Chondrocyte (in vitro differentiated cells): ENCODE measurements at places on chromosomes 7 and 10. TPM values are rescaled to one million over a fixed set of nuclear protein-coding genes. Genes with fewer than 3 reads are reported as not detected.

DNA sequence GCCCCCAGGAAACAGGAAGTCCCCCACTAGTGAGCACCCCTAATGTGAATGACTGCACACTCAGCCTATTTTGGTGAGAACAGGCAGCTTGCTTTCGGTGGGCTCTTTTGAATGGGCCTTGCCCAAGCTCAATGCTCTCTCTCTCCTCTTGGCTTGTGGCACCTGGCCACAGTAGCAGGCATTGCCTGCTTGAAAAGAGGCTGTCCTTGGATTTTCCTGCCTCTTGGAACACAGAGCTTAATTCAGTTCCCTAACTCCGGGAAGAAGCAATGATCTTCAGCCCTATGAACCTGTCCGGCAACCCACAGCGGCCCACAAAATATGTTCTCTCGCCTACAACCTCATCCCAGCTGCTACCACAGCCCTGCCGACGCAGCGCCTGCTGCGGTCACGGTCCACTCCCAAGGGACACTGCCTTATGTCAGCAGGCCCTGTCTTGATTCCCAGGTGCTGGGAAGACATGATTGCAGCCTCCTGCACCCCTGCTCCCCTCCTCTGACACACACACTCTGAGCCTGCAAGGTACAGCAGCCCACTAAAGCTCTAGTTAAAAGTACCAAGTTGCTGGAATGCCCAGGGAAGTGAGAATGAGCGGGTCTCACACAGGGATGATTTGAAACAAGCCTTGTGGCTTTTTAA lies 715.5 kb upstream of the GALNT17 start:
- H3K36me3 ChIP-seq = peaks cover 4% of the 10 kb centered on the region
- no peaks in the 10 kb centered on the region for H3K4me1 ChIP-seq
- no peak overlapping the region for H3K27ac ChIP-seq
- H3K4me3 ChIP-seq = no peak overlapping the region
- no peaks in the 10 kb centered on the region for H3K27me3 ChIP-seq

GRCh38 chr7:47550788-47551470 lies 31.0 kb downstream of the TNS3 start:
- peak overlapping the region; percentile 75 for H3K27ac ChIP-seq
- peaks cover 35% of the 10 kb centered on the region for H3K36me3 ChIP-seq
- H3K4me1 ChIP-seq = peaks cover 84% of the 10 kb centered on the region
- H3K27me3 ChIP-seq = no peaks in the 10 kb centered on the region

Gene GRM3
- not detected in 3 replicates for total RNA-seq

DNA sequence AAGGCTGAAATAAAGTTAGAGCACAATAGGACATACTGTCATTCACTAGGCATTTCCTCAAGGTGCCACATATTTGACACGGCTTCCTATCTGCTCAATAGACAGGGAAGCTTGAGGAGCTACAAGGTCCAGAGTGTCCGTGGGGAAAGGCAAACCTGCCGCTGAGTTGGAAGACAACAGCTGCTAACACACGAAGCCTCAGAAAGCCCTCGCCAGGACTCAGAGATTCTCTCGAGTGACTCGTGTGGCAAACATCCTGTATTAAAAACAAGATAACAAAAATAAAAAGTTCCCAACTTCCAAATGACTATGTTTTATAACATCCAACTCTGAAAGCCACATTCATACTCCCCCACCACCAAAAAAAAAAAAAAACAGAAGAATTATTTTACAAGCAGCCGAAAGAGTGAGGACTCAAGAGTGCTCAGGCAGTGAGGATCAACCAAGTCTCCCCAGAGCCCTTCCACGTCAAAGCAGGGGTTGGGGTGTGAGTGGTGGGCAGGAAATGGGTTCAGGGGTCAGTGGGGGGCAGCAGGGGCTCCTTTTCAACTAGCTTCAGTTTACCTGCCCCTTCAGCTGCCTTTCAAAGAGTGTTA lies 67.6 kb downstream of the STK17A start:
- peak overlapping the region; percentile 53 for H3K4me3 ChIP-seq
- H3K36me3 ChIP-seq = peaks cover 5% of the 10 kb centered on the region

- DNase-seq = no peak
- H3K4me3 ChIP-seq = no peak overlapping the region
- H3K36me3 ChIP-seq = no peaks in the 10 kb centered on the region
- H3K4me1 ChIP-seq = peaks cover 6% of the 10 kb centered on the region
Observed at GRCh38 chr7:133753513-133753912, 373.6 kb upstream of the LRGUK start.

Gene TFR2
- 0.87 to 2.1 TPM (median 1.8 TPM) in 3 replicates for total RNA-seq

- H3K4me1 ChIP-seq = peaks cover 24% of the 10 kb centered on the region
- no peak overlapping the region for H3K4me3 ChIP-seq
- no peak overlapping the region for H3K27ac ChIP-seq
- DNase-seq = no peak
- H3K36me3 ChIP-seq = peaks cover 14% of the 10 kb centered on the region
Observed at GRCh38 chr10:96565774-96566173, 21.0 kb downstream of the TM9SF3 start.

DNA sequence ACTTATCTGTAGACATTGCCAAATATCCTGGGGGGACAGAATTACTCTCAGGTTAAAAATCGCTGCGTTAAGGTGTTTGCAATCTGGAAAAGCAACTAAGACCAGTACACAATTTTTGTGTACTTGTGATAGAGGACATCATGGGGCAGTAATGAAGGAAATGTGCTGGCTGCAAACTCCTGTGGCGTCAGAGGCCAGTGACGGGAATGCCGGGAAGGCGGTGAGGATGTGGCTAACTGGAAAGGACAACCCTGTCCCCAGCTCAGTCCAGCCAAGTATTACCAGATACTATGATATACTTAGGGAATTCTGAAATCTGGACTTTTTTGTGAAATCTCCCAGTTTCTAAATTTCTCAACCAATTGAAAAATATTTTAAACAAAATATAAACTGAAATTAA lies 103.1 kb upstream of the NANOS1 start:
- H3K4me3 ChIP-seq = no peak overlapping the region
- H3K36me3 ChIP-seq = peaks cover 2% of the 10 kb centered on the region
- peaks cover 2% of the 10 kb centered on the region for H3K27me3 ChIP-seq
- no peak overlapping the region for H3K27ac ChIP-seq
- H3K4me1 ChIP-seq = no peaks in the 10 kb centered on the region

- H3K4me1 ChIP-seq = peaks cover 11% of the 10 kb centered on the region
- peak overlapping the region; percentile 46 for H3K27ac ChIP-seq
- no peak overlapping the region for H3K4me3 ChIP-seq
- no peaks in the 10 kb centered on the region for H3K36me3 ChIP-seq
- no peak for DNase-seq
- no peaks in the 10 kb centered on the region for H3K27me3 ChIP-seq
Observed at GRCh38 chr10:70296406-70296899, 12.6 kb upstream of the NPFFR1 start.

Gene PTPN20
- total RNA-seq = not detected in 3 replicates

GRCh38 chr10:60644436-60645130 lies 133.7 kb upstream of the CDK1 start:
- no peaks in the 10 kb centered on the region for H3K36me3 ChIP-seq
- no peak overlapping the region for H3K27ac ChIP-seq
- H3K27me3 ChIP-seq = no peaks in the 10 kb centered on the region
- H3K4me1 ChIP-seq = peaks cover 11% of the 10 kb centered on the region

DNA sequence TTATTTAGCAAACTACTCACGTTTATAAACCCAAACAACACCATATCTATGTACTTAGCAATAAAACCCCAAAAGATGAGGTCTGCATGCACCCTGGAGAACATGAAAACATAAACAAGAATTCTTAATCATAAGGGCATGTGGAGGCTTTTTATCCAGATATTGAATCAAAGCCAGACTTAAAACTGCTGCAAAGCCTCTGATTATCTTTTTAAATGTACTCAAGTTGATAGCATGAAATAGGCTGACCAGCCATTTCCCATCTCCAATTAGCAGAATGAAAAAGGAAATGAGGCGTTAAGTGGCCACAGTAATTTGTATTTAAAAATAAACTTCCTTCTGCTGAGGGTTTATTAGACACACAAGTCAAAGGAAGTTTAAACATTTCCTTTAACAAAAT lies 48.3 kb downstream of the ITIH5 start:
- no peak overlapping the region for H3K27ac ChIP-seq
- no peak overlapping the region for H3K4me3 ChIP-seq
- peaks cover under 1% of the 10 kb centered on the region for H3K4me1 ChIP-seq
- peaks cover 2% of the 10 kb centered on the region for H3K36me3 ChIP-seq
- H3K27me3 ChIP-seq = no peaks in the 10 kb centered on the region
- no peak for DNase-seq

Gene CADPS2
- total RNA-seq = 0.32 to 1.7 TPM (median 0.41 TPM) in 3 replicates

Gene WEE2
- total RNA-seq = not detected in 3 replicates

Gene CALML3
- not detected in 3 replicates for total RNA-seq

DNA sequence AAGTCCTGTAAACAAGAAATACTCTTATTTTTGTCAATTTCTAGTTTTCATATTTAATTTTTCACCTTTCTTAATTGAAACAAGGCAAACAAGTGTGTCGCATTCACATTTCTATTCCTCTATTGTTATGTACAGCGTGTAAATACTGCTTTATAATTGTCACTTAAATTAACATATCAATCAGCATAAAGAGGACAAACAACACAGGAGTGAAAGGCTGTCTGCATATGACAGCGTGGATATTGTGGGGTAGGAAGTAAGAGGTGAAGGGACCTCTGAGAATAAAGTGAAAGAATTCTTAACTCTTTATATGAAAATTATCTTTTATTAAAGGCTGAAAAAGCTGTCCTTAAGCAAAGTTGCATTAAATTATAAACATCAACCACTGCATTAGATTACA lies 797.9 kb upstream of the COBL start:
- no peak overlapping the region for H3K27ac ChIP-seq
- no peak overlapping the region for H3K4me3 ChIP-seq
- no peak for DNase-seq

Gene PON3
- not detected in 3 replicates for total RNA-seq

DNA sequence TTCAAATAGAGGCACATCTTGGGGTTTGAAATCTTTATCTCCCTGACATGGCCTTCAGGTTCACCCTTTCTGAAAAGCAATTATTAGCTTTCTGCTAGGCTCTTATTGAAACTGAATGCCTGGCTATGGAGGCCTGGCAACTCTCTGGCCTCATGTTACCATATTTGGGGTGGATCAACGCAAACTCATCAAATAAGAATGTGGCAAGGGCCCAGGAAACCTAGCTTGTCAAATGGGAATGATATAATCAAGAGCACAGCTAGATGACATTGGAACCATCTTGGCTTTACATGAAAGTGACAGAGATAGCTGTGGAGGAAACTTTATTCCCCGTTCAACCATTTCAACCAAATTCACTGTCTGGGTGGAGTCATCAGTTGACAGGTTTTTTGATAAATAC lies 202.8 kb upstream of the SMIM30 start:
- peaks cover 8% of the 10 kb centered on the region for H3K27me3 ChIP-seq
- no peak overlapping the region for H3K4me3 ChIP-seq
- no peaks in the 10 kb centered on the region for H3K36me3 ChIP-seq

DNA sequence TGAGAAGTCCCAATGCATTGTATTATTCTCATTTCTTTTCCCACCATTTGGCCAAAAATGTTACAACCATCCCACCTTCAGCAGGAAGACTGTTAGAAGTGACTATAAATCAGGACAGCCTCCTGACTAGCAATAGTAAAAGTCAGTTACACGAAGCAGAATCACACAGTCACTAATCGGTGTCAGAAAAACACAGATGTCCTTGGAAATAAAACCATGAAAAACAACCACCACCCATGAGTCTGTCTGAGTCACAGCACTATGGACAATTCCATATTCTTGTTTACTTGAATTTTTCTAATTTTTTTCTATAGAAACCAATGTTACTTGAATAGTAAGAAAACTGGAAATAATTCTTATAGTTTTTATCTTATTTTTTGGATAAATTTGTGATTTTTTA lies 81.9 kb upstream of the FRMD4A start:
- no peaks in the 10 kb centered on the region for H3K36me3 ChIP-seq
- H3K4me3 ChIP-seq = no peak overlapping the region
- H3K27me3 ChIP-seq = no peaks in the 10 kb centered on the region
- H3K4me1 ChIP-seq = peaks cover 72% of the 10 kb centered on the region

- no peak overlapping the region for H3K4me3 ChIP-seq
- H3K27ac ChIP-seq = no peak overlapping the region
- peaks cover 1% of the 10 kb centered on the region for H3K36me3 ChIP-seq
Observed at GRCh38 chr10:13360587-13360986, 12.5 kb upstream of the SEPHS1 start.

GRCh38 chr7:66265566-66265965 lies 60.4 kb downstream of the TPST1 start:
- H3K36me3 ChIP-seq = peaks cover 16% of the 10 kb centered on the region
- no peaks in the 10 kb centered on the region for H3K27me3 ChIP-seq
- no peak overlapping the region for H3K4me3 ChIP-seq
- no peak for DNase-seq
- no peak overlapping the region for H3K27ac ChIP-seq

- no peak for DNase-seq
- peaks cover 10% of the 10 kb centered on the region for H3K4me1 ChIP-seq
Observed at GRCh38 chr7:25897261-25897782, 254.7 kb upstream of the NFE2L3 start.

DNA sequence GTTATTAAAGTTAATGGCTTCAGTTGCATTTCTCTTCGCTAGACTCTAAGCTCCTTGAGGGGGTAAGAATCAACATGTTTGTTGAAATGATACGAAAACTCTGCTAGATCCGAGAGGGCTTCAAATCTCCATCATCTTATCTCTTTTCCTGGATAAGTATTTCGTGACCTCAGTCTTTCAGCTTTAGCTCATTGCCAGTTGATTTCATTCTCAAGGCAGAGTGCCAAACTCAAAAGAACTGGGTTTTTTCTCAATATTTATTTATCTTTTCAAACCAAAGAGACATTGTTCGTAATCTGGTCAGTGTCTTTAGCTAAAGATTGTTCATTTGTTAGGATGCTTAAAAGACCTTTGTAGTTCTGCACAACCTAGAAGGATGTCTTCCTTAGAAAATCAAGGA lies 108.9 kb downstream of the ARID5B start:
- H3K27me3 ChIP-seq = no peaks in the 10 kb centered on the region
- no peak overlapping the region for H3K27ac ChIP-seq
- H3K4me3 ChIP-seq = no peak overlapping the region
- H3K36me3 ChIP-seq = peaks cover 8% of the 10 kb centered on the region
- DNase-seq = no peak
- peaks cover 28% of the 10 kb centered on the region for H3K4me1 ChIP-seq

- no peaks in the 10 kb centered on the region for H3K36me3 ChIP-seq
- no peak overlapping the region for H3K27ac ChIP-seq
- DNase-seq = no peak
- no peaks in the 10 kb centered on the region for H3K27me3 ChIP-seq
- H3K4me1 ChIP-seq = no peaks in the 10 kb centered on the region
Observed at GRCh38 chr7:123621707-123622106, 20.1 kb downstream of the ASB15 start.

Gene SAMD9L
- total RNA-seq = 6.8 to 22.5 TPM (median 6.9 TPM) in 3 replicates
